ENCODE measurements at places on chromosomes 12 and 14.

GRCh38 chr12:105736498-105736897 is 402.3 kb downstream of the NUAK1 start:
- DNase-seq = no peak

DNA sequence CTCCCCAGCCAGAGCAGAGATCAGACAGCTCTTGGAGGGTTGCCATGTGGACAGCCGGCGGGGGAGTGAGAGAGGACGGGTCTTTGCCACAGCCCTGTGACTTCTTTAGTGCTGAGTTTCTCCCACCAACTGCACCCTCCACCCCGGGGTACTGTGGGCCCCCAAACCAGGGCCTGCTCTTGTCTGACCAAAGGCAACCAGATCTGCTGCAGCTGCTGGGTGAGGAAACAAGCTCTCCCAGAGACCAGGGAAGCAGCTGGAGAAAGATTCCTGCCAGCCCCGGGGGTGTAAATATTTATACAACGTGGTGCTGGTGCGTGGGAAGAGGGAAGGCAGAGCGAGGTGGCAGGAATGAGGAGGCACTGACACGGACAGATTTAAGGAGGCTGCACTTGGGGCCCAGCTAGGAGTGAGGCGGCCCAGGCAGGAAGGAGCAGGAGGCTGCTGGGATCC is 14.3 kb upstream of the ZFP36L1 start:
- DNase-seq = no peak

GRCh38 chr14:22658946-22659345 is 14.8 kb upstream of the OR6J1 start:
- DNase-seq = no peak

- no peak for DNase-seq
Observed at GRCh38 chr14:36817071-36817930, 155.6 kb downstream of the PAX9 start.

DNA sequence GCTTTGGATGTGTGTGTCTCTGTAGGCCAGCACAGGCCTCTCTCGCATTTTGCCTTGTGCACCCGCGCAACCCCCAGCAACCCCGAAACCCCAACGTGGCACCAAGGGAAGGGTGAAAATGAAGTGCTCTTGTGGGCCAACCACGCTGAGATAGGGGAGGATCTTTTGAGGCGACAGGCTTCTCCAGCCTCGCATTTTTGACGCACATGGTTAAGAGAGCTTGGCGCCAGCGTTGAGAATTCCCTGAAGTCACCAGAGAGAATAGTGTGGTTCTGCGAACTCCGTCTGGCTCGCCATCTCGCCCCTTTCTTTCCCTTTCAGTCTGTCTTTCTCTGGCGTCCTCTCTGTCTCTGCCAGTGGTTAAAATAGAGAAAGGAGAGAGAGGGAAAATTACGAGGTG is 1.9 kb upstream of the TBX3 start:
- DNase-seq = no peak

- no peak for DNase-seq
Observed at GRCh38 chr12:100675432-100675831, 101.9 kb downstream of the GAS2L3 start.

DNA sequence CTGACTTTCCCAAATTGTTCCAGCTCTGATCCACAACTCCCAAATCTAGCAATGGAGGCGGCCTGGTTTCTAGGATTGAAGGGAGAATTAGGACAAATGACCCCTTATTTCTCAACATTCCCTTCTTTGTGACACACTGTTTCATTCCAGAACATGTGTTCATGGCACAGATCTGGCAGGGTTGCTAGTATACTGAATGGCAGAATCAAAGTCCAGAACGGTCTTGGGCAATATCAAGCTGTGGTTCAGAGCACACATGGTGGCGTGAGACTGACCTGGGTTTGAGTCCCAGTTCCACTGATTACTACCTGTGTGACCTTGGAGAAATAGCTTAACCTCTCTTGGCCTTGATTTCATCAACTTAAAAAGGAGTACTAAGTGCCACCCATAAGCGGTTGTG is 152.5 kb downstream of the SAMD4A start:
- no peak for DNase-seq

- no peak for DNase-seq
Observed at GRCh38 chr12:3614806-3615466, 123.9 kb downstream of the PRMT8 start.

DNA sequence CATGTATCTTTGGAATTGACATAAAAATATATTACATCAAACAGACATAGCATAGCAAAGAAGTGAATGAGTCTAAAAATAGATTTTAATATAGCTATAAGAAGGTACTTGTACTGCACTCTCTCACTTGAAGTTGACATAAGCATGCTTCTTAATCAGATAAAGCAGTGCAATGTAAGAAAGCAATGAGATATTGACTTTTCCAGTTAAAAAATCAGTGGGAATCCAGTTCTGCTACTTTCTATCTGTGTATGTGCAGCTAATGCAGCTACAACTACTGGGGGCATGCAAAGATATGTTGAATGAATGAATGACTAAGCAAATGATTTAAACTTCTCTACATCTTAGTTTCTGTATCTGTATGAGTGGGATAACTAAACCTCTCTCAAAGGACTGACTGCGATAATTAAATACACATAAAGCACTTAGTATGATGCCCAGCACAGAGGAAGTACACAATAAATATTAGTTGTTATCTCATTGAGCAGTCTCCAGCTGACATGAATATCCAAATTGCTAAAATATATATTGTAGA is 10.3 kb downstream of the WASHC3 start:
- DNase-seq = no peak

GRCh38 chr14:92534932-92535643 is 21.5 kb downstream of the RIN3 start:
- peak; percentile 41 for DNase-seq

DNA sequence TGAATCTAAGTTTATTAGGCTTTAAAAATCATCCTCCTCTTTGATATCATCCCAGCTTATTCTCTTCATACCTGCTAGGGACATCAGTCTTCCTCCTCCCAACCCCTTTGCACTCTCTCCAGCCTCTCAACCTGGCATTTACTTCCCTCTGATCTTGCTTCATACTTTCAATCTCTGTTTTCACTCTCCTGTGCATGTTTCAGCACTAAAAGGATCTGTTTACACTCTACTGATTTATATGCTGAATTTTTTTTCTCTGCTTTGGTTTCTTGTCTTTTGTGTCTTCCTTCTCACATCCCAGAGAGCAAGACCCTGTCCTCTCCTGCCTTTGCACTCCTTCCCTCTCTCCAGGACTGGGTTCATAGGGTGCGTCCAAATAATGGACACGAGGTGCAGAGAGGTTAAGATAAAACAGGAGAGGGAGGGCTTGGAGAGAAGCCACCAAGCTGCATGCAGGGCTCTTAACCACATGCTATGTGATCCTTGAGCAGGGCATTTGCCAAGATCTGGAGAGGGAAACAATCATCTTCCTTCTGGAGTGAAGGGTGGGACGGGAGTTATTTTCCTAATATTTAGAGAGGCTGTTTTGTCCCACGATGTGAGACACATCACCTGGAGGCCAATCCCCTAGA is 3.0 kb upstream of the CISTR start:
- DNase-seq = no peak

GRCh38 chr14:67620217-67620785 is 581 bp downstream of the ARG2 start:
- no peak for DNase-seq

- DNase-seq = no peak
Observed at GRCh38 chr12:112325622-112326207, 56.5 kb downstream of the HECTD4 start.

GRCh38 chr14:77221241-77221871 is 39.8 kb downstream of the TMEM63C start:
- no peak for DNase-seq

GRCh38 chr12:4379405-4379804 is at the start of gene FGF23:
Gene FGF23, minus strand, starts transcription at chr12:4379712. Its CDS starts 130 bp downstream, at chr12:4379582.
- no peak for DNase-seq

- DNase-seq = no peak
Observed at GRCh38 chr12:86196465-86196864, 59.7 kb downstream of the MGAT4C start.
